ENCODE measurements at places on chromosomes 7 and 10. TPM values are rescaled to one million over a fixed set of nuclear protein-coding genes. Genes with fewer than 3 reads are reported as not detected.

Gene GIMAP6
- not detected for total RNA-seq

Gene SLC29A4
- 0.43 TPM for total RNA-seq

Gene CLRN3
- not detected for total RNA-seq

Gene AGAP9
- total RNA-seq: 3.5 TPM

Gene FKBP9
- total RNA-seq: 274 TPM

Gene ENTPD1
- not detected for total RNA-seq

Gene PIP
- not detected for total RNA-seq

Gene CCDC186
- total RNA-seq: 54.2 TPM

Gene C10orf95
- 1.3 TPM for total RNA-seq

Gene ZNF853
- 2.4 TPM for total RNA-seq

Gene CPN1
- not detected for total RNA-seq

Gene PLAC9
- not detected for total RNA-seq

Gene VSTM4
- not detected for total RNA-seq

Gene CPA4
- 1.3 TPM for total RNA-seq
